ENCODE measurements at places on chromosomes 6 and 20. TPM values are rescaled to one million over a fixed set of nuclear protein-coding genes. Genes with fewer than 3 reads are reported as not detected.

Gene KCNS1
- polyA plus RNA-seq: not detected

DNA sequence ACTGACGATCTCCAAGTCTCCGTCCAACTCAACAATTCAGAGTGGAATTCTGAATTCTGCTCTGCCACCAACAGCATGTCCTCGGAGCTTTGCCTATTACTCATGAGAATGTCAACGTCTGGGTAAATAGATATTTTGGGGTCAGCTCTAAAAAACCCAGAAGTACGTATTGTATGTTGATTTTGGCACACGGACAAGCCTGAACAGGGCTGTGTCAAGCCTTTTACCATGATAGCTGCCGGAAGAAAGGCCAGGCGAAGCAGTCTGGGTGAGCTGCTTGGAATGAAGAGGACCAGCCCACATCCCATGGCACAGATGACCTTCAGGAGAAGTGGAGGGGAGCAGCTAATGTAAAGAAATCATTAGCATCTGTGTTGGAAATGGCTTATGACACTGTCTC lies 88.0 kb upstream of the JAG1 start:
- no peak for DNase-seq

GRCh38 chr6:3893487-3893886 lies 44.3 kb downstream of the FAM50B start:
- no peak for DNase-seq

Gene RPRD1B
- 21.9 TPM for polyA plus RNA-seq

GRCh38 chr6:15595461-15596173 lies 67.2 kb downstream of the DTNBP1 start:
- no peak for DNase-seq

GRCh38 chr20:57517904-57518303 lies 7.0 kb downstream of the CTCFL start:
- DNase-seq: no peak

DNA sequence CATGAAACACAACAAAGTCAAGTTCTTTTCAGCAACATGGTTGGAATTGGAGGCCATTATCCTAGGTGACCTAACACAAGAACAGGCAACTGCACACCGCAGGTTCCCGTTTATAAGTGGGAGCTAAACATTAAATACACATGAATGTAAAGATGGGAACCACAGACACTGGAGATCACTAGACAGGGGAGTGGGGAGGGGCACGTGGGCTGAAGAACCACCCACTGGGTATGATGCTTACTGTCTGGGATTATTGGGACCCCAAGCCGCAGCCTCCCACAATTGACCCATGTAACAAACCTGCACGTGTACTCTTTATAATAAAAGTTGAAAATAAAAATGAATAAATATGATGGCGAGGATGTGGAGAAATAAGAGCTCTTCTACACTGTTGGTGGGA lies 8.6 kb upstream of the RAET1G start:
- no peak for DNase-seq

DNA sequence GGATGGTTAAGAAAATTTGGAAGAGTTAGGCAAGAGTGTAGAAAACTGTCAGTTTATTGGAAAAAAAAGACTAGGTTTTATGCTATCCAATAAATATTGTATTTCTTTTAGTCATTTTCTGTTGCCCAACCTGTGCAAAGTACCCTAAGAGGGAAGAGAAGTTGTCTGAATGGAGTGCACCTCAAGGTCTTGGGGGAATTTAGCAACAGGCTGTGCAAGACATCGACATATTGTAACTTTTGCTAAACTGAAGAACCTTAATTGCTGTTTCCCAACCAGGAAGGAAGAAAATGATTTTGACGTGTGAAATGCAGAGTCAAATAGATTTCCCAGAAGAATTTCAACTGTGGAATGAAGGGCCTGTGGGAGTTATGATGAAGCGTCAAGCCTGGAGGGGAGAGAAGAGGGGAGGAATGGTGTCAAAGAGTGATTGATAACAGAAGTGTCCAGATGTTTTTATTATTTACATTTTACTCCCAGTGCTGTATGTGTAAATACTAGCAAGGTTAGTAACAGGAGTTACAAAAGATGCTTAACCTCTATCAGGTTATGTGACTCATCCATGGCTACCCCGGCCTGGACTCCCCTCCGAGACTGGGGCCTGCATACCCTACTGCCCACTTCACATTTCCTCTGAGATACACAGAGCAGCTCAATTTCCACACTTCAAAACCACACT lies 246.8 kb downstream of the MYLK4 start:
- DNase-seq: no peak

GRCh38 chr20:63427724-63428330 lies 44.6 kb downstream of the KCNQ2 start:
- DNase-seq: no peak

Gene HLA-DQA1
- polyA plus RNA-seq: 5.3 TPM

GRCh38 chr6:111995404-111995803 lies 58.5 kb upstream of the CCN6 start:
- DNase-seq: no peak

DNA sequence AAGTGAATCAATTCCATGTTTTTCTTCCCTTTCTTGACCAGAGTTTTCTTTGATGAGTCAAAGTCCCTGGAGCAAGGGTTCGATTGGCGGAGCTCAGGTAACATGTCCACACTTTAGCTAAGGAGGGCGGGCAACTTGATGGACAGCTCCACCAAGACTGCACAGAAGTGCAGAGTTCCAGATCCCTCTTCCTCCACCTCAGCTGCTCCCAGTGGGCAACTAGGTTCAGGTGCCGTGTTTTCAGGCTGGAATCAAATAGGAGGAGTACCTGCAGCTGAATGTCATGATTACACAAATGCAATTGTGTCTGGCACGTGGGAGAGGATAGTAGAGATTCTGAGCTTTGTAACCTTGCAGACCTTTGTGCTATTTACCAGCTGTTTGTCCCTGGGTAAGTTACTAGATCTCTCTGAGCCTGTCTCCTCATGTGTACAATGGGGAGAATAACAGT lies 1.9 kb upstream of the ELMO2 start:
- DNase-seq: no peak

Gene C6orf58
- polyA plus RNA-seq: 1.1 TPM

GRCh38 chr6:146827216-146827928 lies 228.6 kb downstream of the ADGB start:
- no peak for DNase-seq

Gene TRAPPC3L
- 0.07 TPM for polyA plus RNA-seq

DNA sequence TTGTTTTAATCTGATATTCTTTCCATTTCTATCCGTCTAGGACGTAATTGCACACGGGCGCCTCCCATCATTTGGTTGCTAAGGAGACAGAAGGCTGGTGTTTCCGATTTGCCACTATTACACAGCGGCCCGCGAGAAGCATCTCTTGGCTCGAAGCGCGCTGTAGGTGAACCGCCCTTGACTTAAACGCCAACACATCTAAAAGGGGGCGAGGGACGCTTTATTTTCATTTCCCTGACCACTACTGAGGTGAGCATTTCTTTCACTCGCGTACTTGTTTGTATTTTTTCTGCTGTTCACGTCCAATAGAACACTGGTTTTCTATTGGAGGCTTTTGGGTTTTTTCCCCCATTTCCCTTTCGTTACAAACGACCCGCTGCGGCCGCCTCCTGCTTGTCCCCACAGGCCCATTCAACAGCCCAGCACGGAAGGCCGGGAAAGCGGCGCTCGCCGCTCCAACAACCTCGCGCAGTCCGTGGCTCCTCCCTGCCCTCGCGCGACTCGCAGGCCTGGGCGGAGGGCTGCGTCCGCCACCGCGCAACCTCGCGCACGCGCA lies 505 bp upstream of the WRNIP1 start:
- DNase-seq: peak; percentile 75

- DNase-seq: no peak
Observed at GRCh38 chr20:52948491-52948890, 23.7 kb upstream of the TSHZ2 start.

- peak; percentile 12 for DNase-seq
Observed at GRCh38 chr6:147126618-147127022, 77.6 kb upstream of the STXBP5 start.

Gene OOEP
- polyA plus RNA-seq: not detected

Gene GJA10
- polyA plus RNA-seq: not detected

- no peak for DNase-seq
Observed at GRCh38 chr20:4902788-4903187, 98.5 kb downstream of the SLC23A2 start.

GRCh38 chr20:9740486-9740885 lies 98.4 kb downstream of the PAK5 start:
- DNase-seq: no peak

GRCh38 chr6:159176913-159177312 lies 7.7 kb downstream of the FNDC1 start:
- DNase-seq: no peak

Gene TGM3
- 0.48 TPM for polyA plus RNA-seq

GRCh38 chr6:90440586-90441283 lies 144.1 kb upstream of the BACH2 start:
- no peak for DNase-seq

DNA sequence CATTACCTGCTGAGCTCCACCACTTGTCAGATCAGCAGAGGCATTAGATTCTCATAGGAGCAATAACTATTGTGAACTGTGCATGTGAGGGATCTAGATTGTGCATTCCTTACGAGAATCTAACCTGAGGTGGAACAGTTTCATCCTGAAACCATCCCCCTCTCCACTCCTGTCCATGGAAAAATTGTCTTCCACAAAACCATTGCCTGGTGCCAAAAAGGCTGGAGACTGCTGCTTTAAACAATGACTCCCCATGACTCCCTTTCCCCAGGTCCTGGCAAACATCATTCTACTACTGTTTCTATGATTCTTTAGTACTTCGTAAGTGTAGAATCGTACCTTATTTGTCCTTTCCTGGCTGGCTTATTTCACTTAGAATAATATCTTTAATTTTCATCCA lies 9.7 kb upstream of the DYNLRB1 start:
- no peak for DNase-seq

DNA sequence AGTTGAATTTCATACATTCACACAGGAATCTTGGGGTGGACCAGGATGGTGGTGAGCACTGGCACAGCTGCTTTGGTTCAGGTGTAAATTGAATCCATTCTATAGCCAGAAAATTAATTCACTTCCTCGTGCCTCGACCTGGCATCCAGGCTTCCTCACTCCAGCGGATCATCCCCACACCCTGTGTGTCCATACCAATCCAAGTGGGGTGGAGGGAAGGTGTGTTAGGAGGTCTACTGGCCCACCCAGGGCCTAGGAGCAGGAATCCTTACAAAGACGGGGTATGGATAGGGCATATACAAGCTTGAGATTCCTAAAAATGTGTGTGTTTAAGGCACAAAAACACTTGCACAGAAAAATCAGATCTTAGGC lies 81.8 kb upstream of the SLC24A3 start:
- no peak for DNase-seq

DNA sequence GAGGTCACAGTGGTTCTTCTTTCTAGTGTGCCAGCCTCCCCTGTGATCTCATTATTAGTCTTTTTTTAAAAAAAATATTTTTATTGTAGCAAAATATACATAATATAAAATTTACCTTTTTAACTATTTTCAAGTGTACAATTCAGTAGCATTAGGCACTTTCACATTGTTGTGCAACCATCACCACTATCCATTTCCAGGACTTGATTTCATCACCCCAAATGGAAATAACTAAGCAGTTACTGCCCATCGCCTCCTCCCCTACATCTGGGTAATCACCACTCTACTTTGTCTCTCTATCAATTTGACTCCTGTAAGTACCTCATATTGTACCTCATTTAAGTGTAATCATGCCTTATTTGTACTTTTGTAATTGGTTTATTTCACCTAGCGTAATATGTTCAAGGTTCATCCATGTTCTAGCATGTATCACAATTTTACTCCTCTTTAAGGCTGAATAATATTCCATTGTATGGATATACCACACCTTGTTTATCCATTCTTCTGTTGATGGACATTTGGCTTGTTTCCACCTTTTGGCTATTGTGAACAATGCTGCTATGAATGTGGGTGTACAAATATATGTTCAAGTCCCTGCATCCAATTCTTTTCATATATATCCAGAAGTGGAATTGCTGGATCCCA lies 68.6 kb upstream of the FYN start:
- DNase-seq: no peak

- peak; percentile 58 for DNase-seq
Observed at GRCh38 chr20:58374906-58375758, 13.9 kb upstream of the VAPB start.

DNA sequence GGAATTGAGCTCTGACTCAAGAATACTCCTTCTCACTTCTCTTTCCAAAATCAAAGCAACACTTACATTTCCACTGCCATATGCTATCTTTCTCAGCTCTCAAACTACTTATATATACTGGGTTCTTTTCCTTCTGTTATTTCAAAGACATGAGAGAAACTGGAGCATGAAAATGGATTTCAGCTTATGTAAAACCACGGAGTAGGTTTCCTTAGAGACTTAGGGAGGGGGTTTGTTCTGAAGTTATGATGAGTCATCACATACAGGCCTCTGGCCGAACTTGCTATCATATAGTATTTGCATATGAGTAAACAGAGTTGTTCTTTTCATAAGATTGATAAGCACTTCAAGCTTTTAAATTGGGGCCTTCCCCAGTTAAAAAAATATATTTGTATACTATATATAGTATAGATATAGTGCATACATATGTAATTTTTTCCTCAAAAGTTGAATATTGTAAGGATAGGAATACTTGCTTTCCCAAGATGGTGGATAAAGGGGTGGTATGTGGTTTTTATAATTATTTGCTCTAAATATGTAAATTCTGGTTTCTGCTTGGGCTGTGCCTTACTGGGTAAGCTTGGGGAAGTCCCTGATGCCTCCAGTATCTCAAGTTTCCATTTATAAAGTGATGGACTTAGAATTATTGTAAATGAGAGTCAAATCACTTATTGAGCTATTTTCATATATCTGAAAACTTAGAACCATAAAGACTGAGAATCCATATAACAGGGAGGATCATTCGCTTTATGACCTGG lies 273.9 kb downstream of the RFPL4B start:
- DNase-seq: peak; percentile 36

DNA sequence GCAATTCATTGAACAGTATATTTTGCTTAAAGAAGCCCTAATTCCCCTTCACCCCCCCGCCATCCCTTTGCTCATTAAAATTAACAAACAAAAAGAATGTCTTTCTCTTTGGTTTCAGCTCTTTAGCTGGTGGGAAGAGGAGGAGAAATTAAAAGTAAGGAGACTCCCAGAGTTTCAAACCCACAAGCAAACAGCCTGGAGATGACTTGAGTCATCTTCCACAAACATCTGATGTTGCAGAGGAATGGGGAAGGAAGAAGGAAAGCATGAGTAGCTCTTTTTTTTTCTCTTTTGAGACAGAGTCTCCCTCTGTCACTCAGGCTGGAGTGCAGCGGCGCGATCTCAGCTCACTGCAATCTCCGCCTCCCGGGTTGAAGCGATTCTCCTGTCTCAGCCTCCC lies 189.6 kb downstream of the ADAT2 start:
- DNase-seq: no peak
